MCF 10A (cell line): ENCODE measurements at places on chromosomes 7 and 10.

- H3K27me3 ChIP-seq = peaks cover under 1% of the 10 kb centered on the region
- H3K27ac ChIP-seq = no peak overlapping the region
- peak; percentile 29 for DNase-seq
- H3K36me3 ChIP-seq = no peaks in the 10 kb centered on the region
- H3K4me1 ChIP-seq = peaks cover 13% of the 10 kb centered on the region
Measured at GRCh38 chr10:63767138-63767801, 246.1 kb downstream of the REEP3 start.

- H3K27ac ChIP-seq = no peak overlapping the region
- H3K36me3 ChIP-seq = peaks cover 4% of the 10 kb centered on the region
- H3K4me3 ChIP-seq = no peak overlapping the region
- no peak for DNase-seq
- H3K4me1 ChIP-seq = peaks cover 26% of the 10 kb centered on the region
Measured at GRCh38 chr7:44223362-44224079, 22.7 kb downstream of the YKT6 start.

- H3K4me3 ChIP-seq = no peak overlapping the region
- no peak overlapping the region for H3K27ac ChIP-seq
- no peak for DNase-seq
- H3K27me3 ChIP-seq = no peaks in the 10 kb centered on the region
Measured at GRCh38 chr7:154911411-154911810, 91.5 kb downstream of the PAXIP1 start.

GRCh38 chr10:110307805-110308204 is 3.1 kb upstream of the SMNDC1 start:
- no peak overlapping the region for H3K4me3 ChIP-seq
- H3K27ac ChIP-seq = no peak overlapping the region
- peaks cover 10% of the 10 kb centered on the region for H3K4me1 ChIP-seq

DNA sequence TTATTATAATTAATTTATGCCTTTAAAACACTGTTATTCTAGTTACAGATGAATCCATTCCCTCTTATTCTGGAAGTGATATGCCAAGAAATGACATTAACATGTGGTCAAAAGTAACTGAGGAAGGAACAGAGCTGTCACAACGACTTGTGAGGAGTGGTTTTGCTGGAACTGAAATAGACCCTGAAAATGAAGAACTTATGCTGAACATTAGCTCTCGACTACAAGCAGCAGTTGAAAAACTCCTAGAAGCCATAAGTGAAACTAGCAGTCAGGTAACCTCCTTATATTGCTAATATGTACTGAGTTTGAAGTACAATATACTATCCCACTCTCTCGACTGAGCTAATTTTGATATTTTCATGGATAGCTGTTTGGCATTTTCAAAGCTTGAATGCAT is 81.6 kb downstream of the CYP51A1 start:
- no peak for DNase-seq
- no peak overlapping the region for H3K27ac ChIP-seq
- no peak overlapping the region for H3K4me3 ChIP-seq
- H3K36me3 ChIP-seq = peaks cover 28% of the 10 kb centered on the region
- H3K4me1 ChIP-seq = peaks cover 6% of the 10 kb centered on the region
